ENCODE measurements at places on chromosomes 12 and 14.

DNA sequence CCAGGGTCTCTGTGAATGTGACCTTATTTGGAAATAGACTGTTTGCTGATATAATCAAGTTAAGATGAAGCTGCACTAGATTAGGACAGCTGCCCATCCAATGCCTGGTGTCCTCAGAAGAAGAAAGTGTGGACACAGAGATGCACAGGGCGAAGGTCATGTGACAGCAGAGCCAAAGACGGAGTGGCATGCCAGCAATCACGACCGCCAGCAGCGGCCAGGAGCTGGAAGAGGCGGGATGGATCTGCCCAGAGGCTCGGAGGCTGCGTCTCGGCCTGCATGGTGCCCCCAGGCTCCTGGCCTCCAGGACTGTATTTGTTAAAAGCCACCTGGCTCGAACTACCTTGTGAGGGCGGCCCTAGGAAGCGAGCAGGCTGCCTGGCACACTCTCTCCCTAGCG is 76.5 kb downstream of the RFLNA start:
- no peak for DNase-seq

- no peak for DNase-seq
Observed at GRCh38 chr12:127494961-127495915, 771.7 kb upstream of the TMEM132C start.

DNA sequence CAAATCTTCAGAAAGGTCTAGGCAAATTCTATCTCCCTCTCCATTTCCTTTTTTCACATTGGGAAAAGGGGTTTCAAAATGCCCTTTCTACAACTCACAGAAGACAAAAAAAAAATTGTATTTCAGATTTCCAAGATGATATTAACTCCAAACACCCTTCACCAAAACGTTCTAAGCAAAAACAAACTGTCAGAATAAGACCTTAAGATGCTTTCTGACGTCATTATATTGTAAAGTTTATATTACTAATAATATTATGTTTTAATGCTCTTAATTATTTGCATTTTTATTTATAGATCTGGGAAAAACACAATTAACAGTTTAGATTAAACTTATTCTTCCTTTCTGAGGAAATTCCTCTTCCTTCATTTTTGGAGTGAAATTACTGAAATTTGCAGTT is 624.2 kb downstream of the GALC start:
- no peak for DNase-seq

- no peak for DNase-seq
Observed at GRCh38 chr12:84484798-84485197, 427.8 kb downstream of the SLC6A15 start.

DNA sequence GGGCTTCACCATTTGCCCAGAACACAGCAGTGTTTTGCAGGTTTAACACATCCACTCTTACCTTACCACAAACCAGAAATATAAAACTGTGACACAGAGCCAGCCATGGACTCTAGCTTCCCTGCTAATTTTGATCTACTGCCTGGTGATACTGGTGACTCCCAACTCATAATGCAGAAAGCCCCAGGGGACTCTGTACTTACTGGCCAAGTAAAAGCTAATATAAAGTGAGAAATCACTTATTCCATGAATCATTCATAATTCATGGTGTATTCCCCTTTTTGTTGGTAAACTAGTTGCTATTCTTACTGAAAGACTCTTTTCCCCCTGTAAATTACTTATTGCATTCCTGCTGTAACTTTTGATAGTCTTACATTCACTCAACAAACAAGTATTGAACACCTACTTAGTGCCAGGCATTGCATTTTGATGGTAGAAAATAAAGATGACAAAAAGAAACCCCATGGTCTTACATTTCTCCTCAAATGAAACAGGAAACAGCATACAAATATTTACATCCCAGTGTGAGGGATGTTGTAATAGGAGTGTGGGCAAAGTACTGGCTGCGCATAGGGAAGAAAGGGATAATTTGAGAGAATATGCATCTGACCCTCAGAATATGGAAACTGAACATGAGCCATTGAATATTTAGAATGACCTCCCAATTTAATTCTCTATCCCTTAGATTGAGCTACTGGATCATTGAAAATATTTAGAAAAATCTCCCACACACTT is 279.6 kb downstream of the PDZRN4 start:
- DNase-seq, result no peak

- DNase-seq, result no peak
Observed at GRCh38 chr14:81326451-81326850, 73.7 kb downstream of the STON2 start.

- DNase-seq, result no peak
Observed at GRCh38 chr12:65522956-65523860, 244.7 kb downstream of the MSRB3 start.

DNA sequence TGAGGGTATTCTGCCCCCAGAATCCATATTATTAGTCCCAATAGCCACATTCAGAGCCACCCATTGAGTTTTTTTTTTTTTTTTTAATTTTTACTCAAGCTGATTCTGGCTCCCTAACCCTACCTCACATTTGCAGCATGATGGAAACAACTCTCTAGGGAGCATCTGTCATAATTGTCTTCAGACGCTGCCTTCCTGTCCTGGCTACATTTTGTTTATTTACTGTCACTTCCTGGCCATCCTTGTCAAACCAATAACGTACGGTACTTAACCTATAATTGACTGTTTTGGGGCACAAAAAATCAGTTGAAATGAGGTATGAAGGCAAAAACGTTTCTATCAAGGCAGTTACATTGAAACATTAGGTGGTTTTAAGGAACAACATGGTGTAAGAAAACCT is 2.1 kb downstream of the GLIPR1 start:
- peak; percentile 79 for DNase-seq

DNA sequence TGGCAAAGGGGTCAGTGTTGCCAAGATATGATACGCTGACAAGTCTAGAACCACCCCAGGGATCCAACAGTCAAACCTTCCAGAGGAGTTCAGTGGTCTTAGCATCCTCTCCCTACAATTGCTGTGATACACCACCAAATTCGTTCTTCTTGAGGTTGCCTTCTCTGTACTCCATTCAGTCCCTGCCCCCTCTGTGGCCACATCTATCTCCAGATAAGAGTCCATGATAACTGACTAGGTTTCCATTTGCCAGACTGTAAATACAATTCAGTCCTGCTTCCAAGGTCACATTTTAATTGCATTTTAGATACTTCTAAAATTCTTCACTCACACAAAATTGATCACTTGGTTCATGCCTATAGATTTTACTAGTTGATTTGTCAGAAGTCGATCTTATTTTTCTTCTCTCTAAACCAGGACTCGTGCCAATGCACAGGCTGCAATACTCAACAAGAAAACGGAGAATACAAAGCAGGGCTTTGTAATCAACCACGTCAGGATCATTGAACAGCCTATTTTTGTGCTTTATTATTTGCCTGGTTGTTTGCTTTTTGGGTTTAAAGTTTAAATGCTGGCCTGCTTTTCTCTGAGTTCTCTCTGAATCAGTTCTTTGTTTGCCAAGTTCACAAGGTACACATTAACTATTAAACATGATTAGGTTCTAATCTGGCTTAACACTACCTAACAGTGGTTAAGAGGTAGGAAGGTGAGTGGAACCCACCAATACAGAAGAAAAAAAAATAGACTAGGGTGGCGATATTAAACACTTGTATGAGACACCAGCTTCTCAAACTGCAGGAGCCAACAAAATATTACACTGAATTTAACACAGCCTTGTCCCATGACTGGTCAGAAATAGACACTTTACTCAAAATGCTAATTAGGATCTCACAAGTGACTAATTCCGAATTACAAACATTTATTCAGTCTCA is 5.3 kb upstream of the TSPAN8 start:
- DNase-seq, result no peak

DNA sequence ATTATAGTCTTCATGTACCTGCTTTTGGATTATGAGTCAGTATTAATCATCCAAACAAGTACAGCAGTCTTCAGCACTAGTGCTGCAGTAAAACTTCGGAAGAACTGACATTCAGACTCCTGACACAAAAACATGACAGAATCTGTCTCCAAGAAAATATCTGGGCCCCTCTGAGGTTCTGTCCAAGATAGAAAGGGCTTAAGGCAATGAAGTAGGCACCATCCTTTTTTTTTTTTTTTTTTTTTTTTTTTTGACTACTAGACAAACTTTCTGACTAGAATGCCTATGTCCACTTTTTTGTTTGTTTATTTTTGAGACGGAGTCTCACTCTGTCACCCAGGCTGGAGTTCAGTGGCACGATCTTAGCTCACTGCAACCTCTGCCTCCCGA is 112.5 kb downstream of the MED13L start:
- no peak for DNase-seq

GRCh38 chr14:42187846-42188245 is 581.2 kb downstream of the LRFN5 start:
- DNase-seq, result no peak

All from CD4-positive, alpha-beta T cell treated with Interleukin-17A for 1 hour (primary cell).